ENCODE measurements at places on chromosomes 5 and 9. TPM values are rescaled to one million over a fixed set of nuclear protein-coding genes. Genes with fewer than 3 reads are reported as not detected.

Gene CEL
- 0.57 TPM for total RNA-seq

Gene STING1
- 92.7 TPM for total RNA-seq

Gene KCNV2
- total RNA-seq: not detected

Gene TEX48
- not detected for total RNA-seq

Gene ABCA2
- 15.5 TPM for total RNA-seq

Gene CDK7
- total RNA-seq: 43.3 TPM

Gene GARNL3
- total RNA-seq: 1.2 TPM

Gene SLC27A6
- total RNA-seq: not detected

Gene ARID3C
- 0.45 TPM for total RNA-seq

Gene PPP3R2
- total RNA-seq: not detected

Gene ODF2
- total RNA-seq: 55.2 TPM

GRCh38 chr9:22401671-22402070, 45.0 kb upstream of the DMRTA1 start:
- peak; percentile 48 for DNase-seq

DNA sequence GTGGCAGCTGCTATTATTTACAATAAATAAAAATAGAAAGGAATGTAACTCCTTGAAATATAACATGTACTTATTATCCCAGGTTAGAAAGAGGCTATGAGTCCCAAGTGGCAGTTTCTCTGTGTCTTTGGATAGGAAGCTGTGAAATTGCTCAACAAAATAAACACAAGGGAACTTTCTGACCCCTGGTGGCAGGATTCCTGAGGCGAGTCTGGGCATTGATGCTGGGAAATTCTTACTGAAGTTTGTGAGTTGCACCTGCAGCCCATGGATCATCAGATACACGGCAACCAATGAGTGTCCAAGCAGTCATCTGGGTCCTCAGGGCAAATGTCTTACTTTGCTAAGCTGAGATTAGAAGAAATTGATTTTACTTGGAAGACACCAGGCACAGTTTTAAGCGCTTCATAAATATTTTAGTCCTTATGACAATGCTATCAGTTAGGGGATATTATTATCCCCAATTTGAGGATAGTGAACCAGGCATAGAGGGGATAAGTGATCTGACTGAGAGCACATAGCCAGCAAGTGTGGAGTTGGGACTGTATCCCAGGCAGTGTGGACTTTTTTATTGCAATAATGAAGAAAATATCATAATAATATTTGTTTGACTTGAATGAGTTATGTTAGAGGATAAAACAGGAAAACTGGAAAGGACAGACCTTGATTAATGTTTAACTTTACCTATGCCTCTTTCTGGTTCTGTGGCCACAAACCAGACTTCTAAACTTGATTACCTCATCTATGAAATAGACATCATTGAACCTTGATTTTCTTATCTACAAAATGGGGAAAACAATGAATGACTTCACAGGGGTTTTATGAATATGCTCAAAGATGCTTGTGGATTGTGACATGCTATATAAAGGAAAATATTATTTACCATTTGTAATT, 265.5 kb upstream of the ADAMTSL1 start:
- DNase-seq: peak; percentile 36

DNA sequence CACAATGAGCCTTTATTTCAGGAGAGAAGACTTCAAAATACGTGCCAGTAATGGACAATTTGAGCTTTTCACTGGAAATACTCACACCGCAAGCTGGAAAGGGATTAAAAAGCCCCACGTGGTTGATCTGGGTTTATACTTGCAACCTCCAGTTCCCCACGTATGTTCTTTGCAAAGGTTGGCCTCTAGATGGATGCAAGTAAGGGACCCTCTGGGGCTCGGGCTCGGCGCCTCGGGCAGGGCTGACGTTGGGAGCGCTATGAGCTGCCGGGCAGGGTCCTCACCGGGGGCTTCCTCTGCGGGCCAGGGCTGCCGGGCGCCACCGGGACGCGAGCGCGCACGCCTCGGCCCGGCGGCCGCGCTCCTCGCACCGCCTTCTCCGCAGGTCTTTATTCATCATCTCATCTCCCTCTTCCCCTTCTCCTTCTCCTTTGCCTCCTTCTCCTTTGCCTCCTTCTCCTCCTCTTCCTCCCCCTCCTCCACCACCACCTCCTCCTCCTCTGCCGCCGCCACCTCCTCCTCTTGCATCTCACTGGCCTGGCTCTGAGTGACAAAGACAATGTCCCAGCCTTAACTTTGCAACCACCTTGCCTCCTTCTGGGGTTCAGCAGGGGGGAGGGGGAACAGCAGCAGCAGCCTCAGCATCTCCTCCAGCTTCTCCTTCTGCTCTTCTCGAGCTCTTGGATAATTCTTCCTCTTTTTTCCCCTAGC, 701 bp upstream of the ZNF462 start:
- peak; percentile 61 for DNase-seq

GRCh38 chr5:123561230-123561629, 49.3 kb downstream of the CSNK1G3 start:
- DNase-seq: peak; percentile 34

- no peak for DNase-seq
Observed at GRCh38 chr5:173845321-173845720, 42.8 kb upstream of the CPEB4 start.

DNA sequence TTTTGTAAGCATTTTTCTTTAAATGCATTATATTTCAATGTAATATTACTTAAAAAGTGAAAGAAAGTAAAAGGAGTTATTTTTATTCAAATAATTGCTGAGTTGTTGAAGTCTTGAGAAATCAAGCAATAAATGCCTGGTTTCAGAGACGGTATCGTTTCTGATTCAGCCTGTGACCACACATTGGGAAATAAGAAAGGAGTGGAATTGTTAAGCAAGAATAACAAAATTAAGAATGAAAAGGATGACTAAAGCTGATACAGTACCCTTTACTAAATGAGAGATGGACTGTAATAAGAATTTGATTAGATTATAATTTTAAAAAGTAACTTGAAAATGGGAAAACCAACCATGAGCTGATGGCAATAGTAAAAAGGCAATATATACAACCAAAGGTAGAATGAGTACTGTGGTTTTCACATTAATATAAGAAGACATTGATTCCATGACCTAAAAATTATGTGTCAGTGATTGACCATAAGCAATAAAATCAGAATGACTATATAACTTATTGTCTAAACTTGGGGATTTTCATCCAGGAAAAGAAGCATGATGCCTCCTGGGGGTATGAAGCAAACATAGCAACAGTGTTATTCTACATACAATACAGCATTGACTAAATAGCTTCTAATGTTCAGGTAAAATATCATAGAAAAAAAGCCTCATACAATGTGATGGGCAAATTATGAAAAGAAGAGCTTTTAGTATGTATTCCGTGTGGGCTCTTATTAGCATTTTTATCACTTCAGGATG, 101.9 kb upstream of the PRDM9 start:
- no peak for DNase-seq

DNA sequence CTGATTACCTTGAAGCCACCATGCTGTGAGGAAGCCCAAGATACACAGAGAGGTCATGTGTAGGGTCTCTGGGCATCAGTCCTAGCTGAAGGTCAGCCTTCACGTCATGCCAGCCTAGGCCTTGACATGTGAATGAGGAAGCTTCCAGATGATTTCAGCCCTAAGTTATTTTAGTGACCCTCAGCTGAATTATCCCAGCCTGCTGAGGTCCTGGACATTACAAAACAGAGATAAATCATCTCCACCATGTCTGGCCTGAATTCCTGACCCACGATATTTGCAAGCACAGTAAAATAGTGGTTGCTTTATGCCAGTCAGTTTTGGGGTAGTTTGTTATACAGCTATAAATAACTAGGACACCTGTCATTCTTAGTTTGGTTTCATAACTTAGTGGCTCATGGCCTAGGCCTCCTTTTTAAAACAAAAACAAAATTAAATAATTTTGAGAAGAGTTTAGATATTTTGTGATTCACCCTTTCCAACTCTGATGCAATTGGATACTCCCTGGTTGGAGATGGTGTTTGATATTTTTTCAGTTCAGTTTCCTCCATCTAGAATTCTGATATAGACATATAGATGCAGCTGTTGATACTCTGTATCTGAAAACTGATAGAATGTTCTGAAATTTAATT, 571.3 kb upstream of the CLINT1 start:
- peak; percentile 71 for DNase-seq

GRCh38 chr9:79756414-79756813, 184.6 kb downstream of the TLE4 start:
- DNase-seq: no peak

DNA sequence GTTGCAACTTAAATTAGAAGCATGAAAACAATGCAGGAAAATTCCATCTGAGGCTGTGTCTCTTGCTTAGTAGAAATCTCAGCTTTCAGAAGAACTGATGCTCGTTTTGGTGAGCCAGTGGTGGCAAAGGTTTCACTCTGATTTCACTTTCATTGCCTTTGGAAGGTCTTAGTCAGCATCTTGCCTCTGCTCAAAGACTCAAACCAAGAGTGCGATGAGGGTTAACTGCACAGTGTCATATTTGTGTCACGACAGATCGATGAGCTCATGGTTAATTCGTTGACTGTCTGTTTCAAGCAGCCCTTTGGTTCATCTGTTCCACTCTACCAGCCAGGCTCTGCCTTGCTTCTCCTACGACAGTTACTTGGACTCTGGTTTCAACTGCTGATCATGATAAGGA, 331.3 kb upstream of the KIF2A start:
- DNase-seq: no peak

GRCh38 chr9:128903871-128904620, 16.7 kb upstream of the PHYHD1 start:
- peak; percentile 55 for DNase-seq

- peak; percentile 64 for DNase-seq
Observed at GRCh38 chr5:71974165-71974564, 133.1 kb upstream of the MAP1B start.

DNA sequence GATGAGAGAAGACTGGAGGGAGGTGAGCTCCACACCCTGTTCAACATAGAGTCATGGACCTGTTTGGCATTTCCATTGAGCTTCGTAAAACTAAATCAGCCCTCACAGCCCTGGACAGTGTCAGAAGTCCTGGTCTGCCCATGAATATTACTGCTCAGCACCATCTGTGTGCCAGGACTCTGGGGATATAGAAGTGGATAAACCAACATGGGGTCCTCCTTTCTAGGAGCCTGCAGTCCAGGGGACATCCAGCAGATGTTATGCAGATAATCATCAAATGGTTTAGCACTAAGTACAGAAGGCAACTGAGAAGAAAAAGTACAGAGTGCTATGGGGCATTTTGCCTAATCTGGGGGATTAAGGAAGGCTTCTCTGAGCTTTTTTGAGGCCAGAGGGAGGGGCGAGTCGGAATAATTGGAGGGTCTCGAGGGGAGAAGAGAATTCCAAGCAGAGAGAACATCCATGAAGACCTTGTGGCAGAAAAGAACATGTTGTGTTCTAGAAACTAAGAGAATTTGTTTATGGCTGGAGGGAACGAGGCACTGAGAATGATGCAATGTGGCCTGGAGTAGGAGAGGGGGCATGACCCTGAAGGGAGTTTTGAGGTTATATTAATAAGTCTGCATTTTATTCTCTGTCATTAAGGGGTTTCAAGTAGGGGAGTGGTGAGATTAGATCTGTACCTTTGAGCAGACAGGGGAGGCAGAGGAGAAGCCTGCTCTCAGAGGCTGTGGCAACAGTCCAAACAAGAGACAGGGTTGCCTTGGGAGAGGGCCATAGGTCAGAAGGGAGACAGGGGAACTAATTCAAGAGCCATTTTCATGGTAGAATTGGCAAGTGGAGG, 63.5 kb upstream of the SLC2A8 start:
- DNase-seq: no peak

DNA sequence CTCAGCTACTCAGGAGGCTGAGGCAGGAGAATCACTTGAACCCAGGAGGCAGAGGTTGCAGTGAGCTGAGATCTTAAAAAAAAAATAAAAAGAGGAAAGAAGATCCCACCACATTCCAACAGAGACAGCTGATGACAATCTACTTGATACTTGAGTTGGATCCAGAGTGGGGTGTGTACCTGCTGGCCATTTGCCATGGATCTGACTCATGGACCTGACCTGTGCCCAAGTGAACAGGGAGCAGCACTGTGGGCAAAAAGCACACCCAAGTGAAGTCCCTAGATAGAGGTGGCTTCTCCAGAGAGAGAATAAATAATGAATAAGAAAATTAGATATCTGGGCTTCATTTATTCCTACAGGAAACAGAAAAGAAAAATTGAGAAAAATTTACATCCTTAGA, 81.2 kb upstream of the MIER3 start:
- DNase-seq: no peak

DNA sequence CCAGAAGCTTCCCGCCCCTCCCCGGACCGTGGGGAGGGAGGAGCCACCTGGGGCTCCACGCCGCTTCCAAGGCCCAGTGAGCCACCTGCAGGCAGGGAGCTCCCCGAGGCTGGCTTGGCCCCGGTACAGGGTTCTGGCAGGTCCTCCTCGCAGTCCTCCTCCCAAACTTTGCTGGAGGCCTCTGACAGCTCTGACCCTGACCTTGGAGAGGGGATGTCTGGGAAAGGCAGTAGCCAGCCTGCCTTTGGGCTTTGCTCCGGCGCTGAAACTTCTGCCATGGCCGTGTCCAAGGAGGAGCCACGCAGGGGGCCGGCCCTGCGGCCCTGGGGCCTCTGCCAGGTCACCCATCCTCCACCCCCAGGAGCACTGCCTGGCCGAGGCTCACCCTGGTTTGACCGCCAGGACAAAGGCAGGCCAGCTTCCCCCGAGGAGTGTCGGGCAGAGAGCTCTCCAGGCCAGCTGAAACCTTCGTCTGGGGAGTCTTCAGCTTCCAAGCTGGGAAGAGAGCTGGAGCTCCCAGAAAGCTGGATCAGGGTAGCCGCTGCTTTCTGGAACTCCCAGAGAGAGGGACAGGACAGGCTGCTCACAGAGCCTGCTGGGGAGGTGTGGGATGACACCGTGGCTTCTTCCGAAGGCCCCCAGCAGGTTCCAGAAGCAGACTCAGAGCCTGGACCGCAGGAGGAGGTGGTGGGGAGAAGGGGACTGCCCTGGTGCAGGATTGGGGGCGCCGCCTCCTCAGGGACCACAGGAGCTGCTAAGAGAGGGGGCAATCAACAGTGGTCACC, 9.0 kb upstream of the QSOX2 start:
- no peak for DNase-seq
